ENCODE measurements at places on chromosomes 13 and 19.

GRCh38 chr13:28659621-28659970 lies 666 bp downstream of the POMP start:
- DNase-seq = peak; percentile 41

DNA sequence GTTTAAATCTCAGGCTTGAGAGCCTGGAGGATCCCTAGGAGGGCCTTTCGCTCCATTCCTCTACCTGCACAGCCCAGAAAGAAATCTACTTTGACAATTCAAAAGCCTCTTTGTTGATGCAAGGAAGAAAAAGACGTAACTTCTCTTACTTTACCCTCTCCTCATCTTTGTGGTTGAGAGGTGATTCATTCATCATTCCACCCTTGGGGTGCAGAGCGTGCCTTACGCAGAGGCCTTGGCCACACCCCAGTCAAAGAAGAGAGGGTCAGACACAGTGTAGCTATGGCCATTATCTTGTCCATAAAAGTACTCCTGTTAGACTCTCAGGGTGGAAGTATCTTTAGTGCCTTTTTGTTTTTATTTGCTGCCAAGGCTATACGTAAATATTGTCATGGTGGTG lies 184.0 kb downstream of the IRS2 start:
- no peak for DNase-seq

DNA sequence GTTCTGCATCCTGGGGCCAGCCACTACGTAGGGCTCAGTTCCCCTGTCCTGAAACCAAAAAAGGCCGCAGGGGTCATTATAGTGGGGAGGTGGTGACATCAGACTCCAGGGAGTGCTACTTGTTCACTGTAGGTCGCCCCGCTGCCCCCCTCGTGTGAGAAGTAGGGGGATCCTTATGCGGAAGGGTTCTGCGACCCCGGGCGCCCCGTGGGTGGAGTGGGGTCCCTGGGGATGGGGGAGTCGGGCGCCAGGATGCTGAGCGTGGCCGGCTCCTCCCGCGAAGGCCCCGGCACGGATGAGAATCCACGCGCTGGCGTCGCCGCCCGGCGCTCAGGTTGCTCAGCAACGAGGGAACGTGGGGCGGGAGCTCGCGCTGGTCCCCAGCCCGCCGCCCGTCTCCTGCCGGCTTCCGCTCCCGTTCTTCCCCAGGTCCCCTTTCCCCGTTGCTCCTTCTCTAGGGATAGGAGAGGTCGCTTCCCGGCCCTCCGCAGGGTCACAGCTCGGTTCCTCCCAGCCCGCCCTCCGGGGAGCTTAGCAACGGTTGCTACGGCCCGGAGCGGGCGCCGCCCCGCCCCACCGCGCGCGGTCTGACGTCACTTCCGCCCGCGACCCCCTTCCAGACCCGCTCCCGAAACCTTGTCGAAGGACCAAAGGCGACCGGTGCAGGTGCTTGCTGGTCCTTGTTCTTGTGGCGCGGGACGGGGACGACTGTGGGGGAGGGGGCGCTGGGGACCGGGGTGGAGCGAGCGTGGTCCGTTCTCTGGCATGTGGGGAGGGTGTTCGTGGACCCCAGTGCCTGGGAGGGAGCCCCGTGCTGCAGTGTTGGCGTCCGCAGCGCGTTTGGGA lies at the start of gene NAT14:
Gene NAT14 (plus strand): TSS at position 596 of the 846 bp plus-strand sequence. CDS start 521 bp downstream, outside the sequence.
- DNase-seq = peak; percentile 67

- DNase-seq = peak; percentile 46
Observed at GRCh38 chr13:32783067-32783466, 196.8 kb downstream of the PDS5B start.

DNA sequence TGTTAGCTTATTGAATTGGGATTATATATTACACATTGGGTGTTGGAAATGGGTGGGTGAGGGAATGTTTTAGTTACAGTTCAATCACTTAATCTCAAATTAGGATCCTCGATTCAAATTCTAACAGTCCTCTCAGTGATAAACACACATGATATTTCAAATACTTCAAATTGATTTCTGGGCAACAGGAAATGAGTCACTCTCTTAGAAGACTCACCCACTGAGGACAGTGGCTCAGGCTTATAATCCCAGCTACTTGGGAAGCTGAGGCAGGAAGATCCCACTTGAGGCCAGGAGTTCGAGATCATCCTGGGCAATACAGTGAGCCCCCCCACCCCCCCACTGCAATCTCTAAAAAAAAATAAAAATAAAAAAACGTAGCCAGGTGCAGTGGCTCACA lies 435.3 kb downstream of the KLF12 start:
- DNase-seq = no peak

DNA sequence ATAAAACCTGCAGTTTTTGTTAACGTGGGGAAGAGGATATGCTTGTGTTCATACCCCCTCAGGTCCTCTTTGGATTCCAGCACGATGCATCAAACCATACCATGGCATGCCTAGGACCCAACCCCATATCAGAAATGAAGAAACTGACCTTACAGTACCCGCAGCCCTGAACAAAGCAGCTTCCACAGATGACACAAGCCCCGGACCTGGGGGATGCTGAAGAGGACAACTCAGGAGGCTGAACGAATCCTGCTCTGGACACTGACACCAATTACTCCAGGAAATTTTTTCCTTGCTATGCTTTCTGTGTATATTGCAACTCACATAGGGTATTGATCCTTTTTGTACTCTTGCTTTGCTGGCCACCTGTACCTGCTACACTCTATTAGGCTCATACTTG lies 129.6 kb downstream of the ZNF675 start:
- no peak for DNase-seq

GRCh38 chr19:28324275-28325060 lies 888.5 kb downstream of the UQCRFS1 start:
- DNase-seq = no peak

GRCh38 chr19:11781295-11782057 lies 14.7 kb downstream of the ZNF441 start:
- no peak for DNase-seq

Measured in activated CD8-positive, alpha-beta T cell treated with anti-CD3 and anti-CD28 coated beads for 36 hours (primary cell).